ENCODE measurements at places on chromosomes 3 and 15.

- DNase-seq, result no peak
Measured at GRCh38 chr3:13480340-13481318, 523 bp downstream of the HDAC11 start.

DNA sequence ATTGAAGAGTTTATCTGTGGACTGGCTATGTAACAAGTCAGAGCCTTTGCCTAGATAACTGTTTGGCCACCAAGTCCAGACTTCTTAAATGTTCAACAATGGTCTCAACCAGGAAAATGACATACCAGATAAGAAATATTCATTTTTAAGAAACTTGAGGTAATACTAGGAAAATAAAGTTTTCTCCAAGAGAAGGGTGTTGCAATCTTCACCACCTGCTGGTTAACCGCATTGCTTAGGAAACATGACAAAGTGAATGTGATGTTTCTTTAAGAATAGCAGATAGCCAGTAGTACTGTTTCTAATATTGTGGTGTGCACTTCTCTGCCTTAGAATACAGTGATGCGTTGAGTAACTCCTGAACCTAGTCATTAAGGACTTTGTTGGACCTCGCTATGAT, 321.5 kb upstream of the CADM2 start:
- no peak for DNase-seq

DNA sequence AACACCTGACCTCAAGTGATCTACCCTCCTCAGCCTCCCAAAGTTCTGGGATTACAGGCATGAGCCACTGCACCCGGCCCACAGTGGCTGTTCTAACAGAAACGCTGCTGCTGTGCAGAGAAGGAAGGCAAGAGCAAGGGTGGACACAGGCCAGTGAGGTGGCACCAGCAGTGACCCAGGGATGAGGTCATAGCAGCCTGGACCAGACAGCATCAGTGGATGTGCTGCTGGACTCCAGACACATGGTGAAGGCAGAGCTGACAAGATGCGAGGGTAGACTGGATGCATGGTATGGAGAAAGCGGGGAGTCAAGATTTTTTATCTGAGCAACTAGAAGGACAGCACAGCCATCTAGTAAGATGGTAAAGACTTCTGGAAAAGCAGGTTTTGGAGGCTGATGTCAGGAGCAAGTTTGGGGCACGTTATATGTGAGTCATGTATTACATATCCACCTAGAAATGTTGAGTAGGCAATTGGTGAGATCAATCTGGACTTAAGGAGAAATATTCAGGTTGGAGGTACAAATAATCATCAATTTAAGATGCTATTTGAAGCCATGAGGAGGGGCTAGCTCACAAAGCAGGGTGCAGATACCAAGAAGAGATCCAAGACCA, 22.1 kb upstream of the TJP1 start:
- DNase-seq, result no peak

- DNase-seq, result no peak
Measured at GRCh38 chr3:52341123-52341522, 25.0 kb downstream of the DNAH1 start.

DNA sequence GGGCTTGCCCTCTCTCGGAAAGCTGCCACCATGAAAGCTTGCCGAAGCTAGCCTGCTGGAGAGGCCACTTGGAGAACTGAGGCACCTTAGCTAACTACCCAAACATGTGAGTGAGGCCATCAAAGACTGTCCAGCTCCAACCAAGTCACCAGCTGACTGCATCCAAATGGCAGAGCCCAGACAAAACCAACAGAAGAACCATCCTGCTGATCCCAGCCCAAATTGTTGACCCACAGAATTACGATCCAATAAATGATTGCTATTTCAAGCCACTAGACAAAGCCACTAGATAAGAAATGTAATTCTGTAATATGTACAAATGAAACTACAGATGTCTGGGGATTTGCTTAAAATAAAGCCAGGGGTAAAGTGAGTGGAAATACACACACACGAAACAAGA, 109.8 kb upstream of the TRPM1 start:
- DNase-seq, result no peak

- no peak for DNase-seq
Measured at GRCh38 chr3:197847866-197848401, 56.9 kb downstream of the LRCH3 start.

DNA sequence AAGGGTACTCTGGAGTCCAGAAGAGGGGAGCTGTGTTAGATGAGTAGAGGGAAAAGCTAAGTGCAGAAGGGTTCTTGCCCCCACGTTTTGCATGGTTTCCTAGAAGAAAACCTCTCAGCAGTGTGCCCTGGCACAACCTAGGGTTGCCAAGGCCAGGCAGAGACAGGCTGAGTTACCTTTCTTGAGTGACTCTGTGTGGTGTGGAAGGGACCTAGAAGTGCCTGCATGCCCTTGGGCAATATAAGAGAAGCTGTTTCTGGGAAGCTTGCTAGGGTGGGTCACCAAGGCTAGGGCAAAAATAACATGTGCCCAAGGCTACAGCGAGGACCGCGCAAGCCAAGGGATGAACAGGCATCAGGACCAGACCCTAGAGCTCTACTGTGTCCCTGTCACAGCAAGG, 3.4 kb upstream of the SAMD7 start:
- DNase-seq, result no peak

DNA sequence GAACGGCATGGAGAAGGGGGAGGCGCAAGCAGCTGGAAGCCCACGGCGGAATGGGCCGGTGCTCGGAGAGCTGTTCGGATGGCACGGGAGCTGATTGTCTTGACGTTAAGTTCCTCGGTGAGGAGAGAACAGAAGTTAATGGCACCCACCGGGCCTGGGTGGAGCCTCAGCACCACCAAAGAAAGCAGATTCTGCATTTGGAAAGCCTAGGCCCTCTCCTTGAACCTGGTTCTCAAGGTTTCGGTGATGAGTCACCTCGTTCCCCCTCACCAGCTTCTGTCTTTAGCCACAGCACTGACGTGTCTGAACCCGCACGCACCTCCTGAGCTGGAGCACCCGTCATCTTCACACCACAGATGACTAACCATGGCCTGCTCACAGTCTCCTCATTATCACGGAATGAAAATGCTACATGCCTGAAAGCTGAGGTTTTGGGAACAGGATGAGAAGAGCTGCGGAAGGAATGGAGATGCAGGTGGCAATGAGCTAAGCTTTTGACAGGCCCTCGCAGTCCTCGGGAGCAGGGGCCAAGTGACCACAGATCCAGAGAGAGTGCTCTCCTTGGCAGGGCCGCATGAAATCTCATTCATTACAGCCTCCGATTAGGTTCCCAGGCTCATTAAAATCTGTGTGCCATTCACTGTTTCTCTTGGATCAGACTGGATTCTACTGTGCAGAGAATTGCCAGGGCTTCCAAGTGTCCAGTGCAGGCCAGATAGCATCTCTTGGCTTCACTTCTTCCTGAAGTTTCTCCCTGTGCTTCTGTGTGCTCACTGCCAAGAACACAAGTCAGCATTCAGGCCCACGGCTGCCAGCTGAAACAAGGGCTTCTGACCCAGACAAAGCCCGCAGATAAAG, 96.3 kb upstream of the DLG1 start:
- no peak for DNase-seq

DNA sequence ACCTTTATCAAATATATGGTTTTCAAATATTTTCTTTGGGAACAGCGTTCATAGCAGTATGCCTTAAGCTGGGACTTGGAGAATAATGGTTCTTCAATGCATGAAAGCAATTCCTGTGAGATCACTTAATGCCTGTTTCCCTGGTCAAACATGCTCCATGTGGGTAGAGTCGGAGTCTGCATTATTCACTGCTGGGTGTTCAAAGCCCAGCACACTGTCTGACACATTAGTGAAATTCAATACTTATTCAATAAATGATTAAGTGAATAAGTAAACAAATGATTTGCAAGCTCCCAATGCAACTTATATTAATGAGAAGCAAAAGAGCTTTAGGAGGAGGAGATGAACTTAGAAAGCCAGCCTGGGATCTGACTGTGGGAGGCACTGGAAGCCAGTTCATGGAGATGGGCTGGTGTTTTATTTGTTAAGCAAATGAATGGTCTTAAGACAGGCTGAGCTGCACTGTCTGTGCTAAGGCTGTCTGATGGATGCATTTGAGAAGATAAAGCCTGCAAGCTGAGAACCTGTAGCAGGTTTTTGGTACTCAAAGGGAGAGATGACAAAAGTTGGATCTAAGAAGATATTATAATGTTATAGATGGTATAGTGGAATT, 490.8 kb downstream of the MCTP2 start:
- DNase-seq, result no peak

DNA sequence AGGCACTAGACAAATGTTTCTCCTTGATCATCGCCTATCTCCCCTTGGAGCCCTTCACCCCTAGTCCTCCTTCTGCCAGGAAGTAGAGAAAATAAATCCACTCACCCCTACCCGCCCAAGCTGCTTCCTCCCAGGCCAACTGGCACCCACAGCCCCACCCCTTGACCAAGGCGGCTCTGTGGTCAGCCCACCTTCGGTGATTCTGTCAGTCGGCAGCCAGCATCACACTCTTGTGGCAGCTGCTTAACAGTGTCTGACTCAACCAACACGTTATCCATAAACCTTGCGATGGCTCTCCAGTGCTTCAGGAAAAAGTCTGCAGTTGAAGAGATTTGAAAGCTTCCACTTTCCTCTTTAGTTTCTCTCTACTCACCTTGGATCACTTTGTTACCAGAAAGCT, 7.6 kb downstream of the SHF start:
- no peak for DNase-seq

DNA sequence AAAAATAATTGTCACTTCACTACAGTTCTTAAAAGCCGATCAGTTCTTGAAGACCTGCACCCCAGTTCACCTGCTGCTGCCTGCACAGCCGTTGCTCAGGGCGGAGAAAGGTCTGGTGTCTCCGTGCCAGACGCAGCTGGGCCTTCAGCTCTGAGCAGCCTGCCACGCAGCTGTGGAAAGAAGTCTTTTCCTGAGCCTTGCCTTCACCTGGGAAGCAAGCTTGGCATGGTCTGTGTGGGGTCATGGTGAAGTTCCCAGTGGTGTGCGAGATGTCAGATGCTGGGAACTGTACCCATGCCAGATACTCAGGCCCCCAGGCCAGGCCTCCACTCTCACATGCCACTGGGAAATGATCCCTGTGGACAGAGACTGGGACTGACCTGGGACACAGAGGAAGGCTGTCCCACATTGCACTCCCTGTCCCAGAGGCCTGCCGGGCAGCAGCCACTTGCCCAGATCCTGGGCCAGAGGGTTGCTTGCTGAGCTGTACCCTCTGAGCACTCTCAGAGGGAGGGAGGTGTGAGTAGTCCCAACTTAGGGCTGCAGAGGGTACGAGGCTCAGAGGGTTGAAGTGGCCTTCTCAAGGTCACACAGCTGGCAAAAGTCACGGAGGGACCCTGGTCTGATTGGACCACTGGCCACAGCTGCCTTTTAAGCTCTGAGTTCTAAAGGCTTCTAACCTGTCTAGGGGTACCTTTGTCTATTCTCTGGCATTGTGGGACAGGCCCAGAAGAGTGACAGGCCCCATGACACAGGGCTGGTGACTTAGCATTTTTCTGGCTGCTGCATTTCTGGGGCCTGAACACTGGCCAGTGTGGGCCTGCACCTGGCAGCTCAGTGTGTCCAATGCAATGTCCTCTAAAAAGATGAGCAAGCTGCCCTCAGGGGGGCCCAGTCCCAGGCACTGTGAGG, 55.4 kb downstream of the KLF13 start:
- no peak for DNase-seq

DNA sequence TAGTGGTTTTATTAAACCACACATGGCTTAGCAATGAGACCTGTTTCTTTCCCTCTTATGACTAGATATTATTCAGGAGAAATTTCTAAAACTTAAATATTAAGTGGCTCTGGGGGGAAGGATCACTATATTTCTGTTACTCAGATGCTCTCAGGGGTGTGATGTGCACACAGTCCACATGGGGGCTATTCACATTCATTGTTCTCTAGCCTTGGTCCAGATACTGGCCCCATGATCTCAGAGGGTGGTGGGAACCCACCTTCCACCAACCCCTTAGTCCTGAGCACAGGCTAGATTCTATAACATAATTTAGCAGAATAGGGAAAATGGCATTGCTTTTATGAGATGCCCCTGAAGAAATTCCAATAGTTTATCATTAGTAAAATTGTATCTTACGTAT, 149.0 kb upstream of the ST8SIA2 start:
- DNase-seq, result no peak

- no peak for DNase-seq
Measured at GRCh38 chr15:78396976-78397375, 41.0 kb upstream of the IREB2 start.

DNA sequence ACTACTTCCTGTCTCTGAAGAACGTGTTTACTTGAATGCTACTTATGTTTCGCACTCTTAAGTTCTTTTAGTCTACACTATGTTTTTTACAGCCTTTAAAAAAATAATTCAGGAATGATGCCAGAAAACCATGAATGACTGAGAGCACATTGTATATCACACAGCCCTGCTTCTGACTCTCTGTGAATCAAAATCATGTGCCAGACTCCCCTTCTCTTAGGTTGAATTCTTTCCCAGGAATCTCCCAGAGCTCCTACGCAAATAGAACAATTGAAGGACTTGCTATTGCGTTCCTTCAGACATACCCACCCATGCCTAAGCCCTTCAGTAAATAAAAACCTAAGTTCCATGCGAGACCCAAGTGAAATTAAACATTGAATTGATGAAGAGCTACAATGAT, 782.0 kb upstream of the ALCAM start:
- DNase-seq, result no peak

DNA sequence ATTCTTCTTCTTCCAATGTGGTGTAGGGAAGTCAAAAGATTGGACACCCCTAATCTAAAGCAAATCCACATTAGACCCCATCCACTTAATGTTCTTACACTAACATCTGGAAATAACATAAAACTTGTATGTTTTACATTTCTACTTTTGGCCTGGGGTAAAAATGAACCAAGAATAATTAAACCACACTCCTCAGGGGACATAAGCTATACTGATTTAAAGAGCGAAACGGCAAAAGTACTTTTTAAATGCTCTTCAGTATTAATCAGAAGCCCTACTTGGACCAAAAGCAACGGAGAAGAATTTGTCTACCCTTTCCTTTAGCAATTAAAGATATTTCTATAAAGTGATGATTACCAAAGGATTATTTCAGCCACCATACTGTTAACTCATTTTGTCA, 123.9 kb downstream of the TMCC1 start:
- DNase-seq, result no peak

DNA sequence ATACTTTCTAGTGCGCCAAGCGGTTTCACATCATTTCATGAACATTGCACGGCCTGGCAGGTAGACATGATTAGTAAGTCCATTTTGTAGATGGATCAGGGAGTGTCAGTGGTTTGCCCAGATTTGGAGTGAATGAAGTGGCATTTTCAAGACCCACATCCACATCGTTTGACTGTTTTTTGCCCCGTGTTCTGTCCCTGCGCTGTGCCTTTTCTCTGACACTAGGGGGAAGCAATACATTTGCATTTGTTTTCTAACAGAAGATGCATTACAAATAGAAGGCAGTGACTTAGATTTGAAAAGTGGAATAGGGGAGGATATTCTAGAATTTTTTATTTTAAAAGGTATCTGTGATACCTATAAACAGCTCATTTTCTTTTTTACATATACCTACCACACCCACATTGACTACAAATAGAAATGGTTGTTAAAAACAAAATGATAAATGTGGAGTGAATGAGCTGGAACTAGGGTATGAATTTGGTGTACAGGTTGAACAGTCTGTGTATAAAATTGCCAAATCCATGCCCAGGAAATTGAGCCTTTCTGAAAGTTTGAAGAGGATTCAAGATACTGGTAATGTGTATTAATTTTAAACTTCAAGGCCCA, 98.0 kb downstream of the USP13 start:
- peak; percentile 23 for DNase-seq
